Osteoblast (primary cell): ENCODE measurements at places on chromosomes 3 and 15. TPM values are rescaled to one million over a fixed set of nuclear protein-coding genes. Genes with fewer than 3 reads are reported as not detected.

DNA sequence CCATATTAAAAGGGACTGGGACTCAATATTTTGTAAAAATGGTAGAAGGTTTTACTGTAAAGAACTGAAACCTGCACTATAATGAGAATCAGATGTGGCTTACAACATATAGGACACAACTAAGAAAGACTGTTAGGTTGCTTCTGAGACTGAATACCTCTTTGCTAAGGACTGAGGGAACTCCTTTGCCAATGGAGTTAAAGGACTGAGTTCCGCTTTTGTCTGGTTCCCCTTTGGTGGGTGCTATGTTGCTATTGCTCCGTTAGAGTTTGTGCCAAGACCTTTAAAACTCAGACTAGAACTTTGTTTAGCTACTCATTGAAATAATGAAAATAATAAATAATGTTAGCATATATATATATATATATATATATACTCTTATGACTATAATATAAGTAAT is 147.8 kb upstream of the KCNMB2 start:
- DNase-seq: no peak

- no peak for DNase-seq
These were observed 55.8 kb downstream of the ABTB1 start for GRCh38 chr3:127728417-127729015.

GRCh38 chr15:63238796-63239195 is 38.6 kb upstream of the APH1B start:
- DNase-seq: peak; percentile 88

DNA sequence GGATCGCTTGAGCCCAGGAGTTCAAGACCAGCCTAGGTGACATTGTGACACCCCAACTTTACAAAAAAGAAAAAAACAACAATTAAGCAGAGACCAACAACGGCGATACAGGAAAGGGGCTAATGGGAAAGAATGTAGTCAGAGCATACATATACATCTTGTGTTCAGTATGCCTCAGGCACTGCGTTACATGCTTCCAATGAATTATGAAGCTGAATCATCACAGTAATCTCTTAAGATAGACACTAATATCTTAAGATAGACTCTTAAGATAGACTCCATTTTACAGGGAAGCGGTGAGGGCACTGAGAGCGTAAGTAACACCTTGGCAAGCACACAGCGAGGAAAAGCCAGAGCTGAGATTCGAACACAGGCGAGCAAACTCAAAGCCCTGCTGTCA is 6.1 kb upstream of the LDHAL6B start:
- no peak for DNase-seq

- no peak for DNase-seq
These were observed 9.2 kb downstream of the DCBLD2 start for GRCh38 chr3:98892263-98892662.

The PRR20G gene
- total RNA-seq: not detected in 2 replicates

The SOX2 gene
- not detected in 2 replicates for total RNA-seq

The SLC51A gene
- total RNA-seq: not detected in 2 replicates
